ENCODE measurements at places on chromosomes 13 and 19. TPM values are rescaled to one million over a fixed set of nuclear protein-coding genes. Genes with fewer than 3 reads are reported as not detected.

Gene TMEM221
- polyA plus RNA-seq, result not detected

GRCh38 chr13:76685938-76686337 lies 200.3 kb downstream of the KCTD12 start:
- no peak for DNase-seq

- DNase-seq, result no peak
Measured at GRCh38 chr13:95920485-95920884, 132.7 kb downstream of the UGGT2 start.

Gene PSG1
- polyA plus RNA-seq, result 0.94 TPM

DNA sequence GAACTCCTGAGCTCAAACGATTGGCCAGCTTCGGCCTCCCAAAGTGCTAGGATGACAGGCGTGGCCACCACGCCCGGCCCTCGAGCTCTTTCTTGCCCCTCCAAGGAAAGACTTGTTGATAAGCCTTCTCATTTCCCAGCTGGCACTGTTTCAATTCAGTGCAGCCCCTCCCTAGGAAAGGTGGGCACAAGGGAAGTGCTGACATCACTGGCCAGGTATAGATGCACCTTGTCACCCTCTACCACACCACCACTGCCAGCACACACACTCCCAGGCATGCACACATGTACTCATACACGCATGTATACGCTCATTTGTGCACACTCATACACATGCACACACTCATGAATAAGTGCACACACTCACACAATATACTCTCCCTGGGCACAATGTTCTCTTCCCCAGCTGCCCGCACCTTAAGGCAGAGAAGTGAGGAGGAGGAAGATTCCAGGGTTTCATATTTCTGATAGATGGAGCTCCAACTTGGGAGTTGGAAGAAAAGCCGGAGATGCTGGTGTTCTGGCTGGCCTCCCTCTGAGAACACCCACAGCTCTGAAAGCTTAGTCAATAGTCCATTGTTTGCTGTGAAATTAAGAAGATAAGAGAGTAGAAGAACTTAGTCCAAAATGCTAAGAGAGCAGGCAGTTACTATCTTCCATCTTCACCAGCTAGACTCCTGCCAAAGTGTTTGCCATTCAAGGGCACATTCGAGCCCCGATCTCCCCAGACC lies 196.7 kb downstream of the FOXO1 start:
- DNase-seq, result no peak

Gene SERPINE3
- 0.38 TPM for polyA plus RNA-seq

Gene COMP
- 30.9 TPM for polyA plus RNA-seq

GRCh38 chr19:41219924-41220567 lies 1.0 kb downstream of the AXL start:
- DNase-seq, result no peak

Gene FAM32A
- 70.5 TPM for polyA plus RNA-seq

DNA sequence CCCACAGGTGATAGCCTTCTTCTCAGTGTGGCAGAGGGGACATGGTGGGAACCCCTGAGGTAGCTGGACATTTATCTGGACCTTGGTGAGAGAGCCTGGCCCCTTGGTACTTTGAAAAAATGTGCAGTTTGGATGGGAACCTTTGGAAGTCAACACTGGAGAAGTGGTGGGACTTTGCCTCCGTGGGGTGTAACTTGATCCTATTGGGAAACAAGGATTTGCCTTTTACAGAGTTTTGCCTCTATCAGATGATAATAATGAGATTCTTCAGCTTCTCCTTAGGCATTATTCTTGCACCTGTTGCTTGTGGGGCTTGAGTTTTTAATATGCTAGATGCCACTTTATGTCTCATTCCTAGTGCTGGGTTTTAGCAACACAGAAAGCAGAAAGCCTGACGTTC lies 99.0 kb downstream of the ERCC5 start:
- DNase-seq, result no peak

DNA sequence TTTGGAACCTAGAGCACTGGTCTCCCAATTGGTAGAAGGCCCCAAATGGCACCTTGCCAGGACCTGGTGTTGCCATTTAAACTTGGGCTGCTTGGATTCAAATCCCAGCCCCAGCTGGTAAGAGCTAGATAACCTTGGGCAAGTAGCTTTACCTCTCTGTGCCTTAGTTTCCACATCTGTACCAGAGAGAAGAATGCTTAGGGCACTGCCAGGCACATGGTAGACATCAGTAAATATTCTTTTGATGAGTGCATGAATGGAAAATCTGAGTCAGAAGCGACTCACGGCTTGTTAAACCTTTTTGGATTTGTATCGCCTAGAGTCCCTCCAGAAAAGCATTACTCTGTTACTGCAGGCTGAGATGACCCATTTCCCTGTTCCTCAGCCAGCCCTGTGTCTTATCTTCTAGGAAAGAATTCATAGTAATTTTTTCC lies 90.9 kb downstream of the SIPA1L3 start:
- DNase-seq, result no peak

- no peak for DNase-seq
Measured at GRCh38 chr13:40517486-40518480, 148.7 kb downstream of the FOXO1 start.

DNA sequence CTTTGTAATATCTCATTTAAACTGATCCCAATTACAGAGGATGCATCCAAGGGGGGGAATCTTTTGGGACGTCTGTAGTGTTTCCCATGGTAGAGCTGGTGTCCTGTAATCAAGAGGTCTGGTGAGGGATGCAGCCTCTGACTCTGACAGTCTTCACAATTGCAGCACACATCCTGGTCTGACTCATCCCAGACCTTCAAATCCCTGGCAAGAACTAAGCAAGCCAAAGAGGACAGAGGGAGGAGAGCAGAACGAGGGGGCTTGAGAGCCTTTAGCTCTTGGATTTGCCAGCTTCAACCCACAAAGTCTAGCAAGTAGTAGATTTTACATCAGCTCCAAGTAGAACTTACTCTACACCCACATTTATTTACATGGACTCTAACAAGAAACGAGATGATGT lies 17.3 kb upstream of the FCGBP start:
- DNase-seq, result no peak

DNA sequence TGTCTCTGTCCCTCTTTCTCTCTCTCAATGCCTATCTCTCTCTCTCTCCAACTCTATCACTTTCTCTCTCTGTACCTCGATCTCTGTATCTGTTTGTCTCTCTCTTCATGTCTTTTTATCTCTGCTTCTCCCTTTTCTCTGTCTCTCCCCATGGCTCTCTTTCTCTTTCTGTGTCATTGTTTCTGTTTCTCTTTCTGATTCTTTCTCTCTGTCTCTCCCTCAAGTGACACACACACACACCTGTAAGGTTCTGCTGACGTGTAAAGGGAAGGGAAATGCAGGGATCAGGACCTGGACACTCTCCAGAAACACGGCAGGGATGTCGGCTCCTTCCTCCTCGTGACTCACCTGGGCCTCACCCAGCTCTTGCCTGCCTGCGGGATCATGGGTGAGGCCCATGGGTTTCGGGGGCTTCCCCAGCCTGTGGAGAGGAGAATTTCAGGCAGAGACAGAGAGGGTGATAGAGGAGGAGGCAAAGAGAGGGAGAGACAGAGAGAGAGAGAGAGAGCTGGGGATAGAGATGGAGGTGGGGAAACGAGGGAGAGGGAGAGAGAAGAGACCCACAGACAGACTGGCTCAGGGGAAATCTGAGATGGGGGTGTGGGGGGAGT lies 5.4 kb upstream of the PLAUR start:
- DNase-seq, result no peak

- DNase-seq, result no peak
Measured at GRCh38 chr13:99938635-99939034, 32.9 kb downstream of the ZIC5 start.

DNA sequence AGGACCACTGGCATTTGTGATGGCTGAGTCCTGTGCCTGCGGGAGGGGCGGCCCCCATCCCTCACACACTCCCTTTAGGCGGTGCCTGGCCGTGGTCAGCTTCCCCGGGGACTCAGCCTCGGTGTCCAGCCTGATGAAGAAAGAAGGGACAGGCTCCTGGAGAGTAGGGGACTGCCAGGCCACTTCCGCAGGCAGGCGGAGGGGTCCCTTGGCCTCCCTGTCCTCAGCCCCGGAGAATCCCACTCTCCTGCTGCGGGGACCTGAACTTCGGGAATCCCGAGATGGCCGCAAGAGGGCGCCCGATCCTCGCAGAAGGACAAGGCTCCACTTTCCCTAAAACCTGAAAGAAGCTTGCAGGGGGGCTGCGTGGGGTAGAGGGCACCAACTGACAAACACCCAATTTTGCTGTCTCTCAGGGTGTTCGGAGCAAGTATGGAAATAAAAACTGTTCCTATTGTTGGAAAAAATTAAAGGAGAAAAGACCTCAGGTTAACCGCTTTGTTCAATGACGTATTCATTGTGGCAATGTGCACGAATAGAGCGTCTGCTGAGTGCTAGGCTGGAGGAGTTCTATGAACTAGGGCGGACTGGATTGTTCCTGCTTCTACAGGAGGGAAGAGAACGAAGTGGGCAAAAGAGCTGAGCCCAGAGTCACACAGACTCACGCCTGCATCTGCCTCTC lies 297.3 kb downstream of the ZNF536 start:
- DNase-seq, result no peak

Gene PRR22
- 4.4 TPM for polyA plus RNA-seq

Gene OR1I1
- not detected for polyA plus RNA-seq

DNA sequence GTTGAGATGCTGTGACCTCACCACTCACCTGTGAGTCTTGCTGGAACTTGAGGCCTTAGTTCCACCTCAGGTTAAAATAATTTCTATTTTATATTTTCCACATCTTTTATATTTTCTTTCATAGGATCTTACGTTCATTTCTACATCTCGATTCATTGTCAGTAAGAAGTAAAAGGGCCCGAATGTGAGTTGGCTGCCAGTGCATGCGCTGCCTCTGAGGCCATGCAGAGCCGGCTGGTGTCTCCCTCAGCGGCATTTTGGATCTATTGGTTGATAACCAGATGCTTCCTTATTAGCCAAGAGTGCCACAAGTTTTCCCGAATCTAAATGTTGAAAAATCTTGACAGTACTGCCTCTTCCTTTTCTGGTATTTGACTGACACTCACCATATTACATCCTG lies 347.3 kb downstream of the TEX29 start:
- DNase-seq, result no peak

- DNase-seq, result no peak
Measured at GRCh38 chr13:77406644-77407440, 79.9 kb upstream of the MYCBP2 start.

DNA sequence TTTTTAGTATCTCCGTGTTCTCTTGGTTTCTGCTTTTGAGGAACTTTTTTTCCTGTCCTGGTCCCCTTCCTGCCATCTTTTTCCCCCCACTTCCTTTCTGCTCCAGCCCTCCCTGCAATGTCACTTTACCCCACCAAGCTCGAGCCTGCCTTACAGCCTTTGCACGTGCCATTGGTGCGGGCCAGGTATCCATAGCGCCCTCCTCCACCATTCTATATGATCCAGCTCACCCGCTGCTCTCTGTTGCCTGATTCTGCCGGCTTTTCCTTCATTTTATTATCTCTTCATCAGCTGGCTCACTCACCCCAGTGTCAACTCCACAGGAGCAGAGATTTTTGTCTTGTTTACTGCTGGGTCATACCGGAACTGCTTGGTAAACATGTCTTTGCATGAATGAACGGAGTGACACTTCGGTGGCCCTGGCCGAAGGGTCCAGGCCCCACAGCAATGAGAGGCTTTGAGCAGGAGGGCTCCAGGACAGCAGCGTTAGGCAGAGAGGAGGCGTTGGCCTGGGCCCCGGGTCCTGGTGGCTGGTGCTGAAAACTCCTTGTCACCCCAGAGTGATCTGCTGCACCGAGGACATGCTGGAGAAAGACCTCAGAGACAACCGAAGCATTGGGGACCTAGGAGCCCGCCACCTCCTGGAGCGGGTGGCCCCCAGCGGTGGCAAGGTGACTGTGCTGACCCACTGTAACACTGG lies 1.2 kb downstream of the MRI1 start:
- no peak for DNase-seq
